ENCODE measurements at places on chromosomes 2 and 18.

- no peak for DNase-seq
Measured at GRCh38 chr2:40310303-40310702, 141.6 kb downstream of the SLC8A1 start.

GRCh38 chr2:95379371-95379831 is 23.1 kb upstream of the FAHD2A start:
- DNase-seq: no peak

GRCh38 chr2:73156539-73157124 is 43.9 kb upstream of the RAB11FIP5 start:
- no peak for DNase-seq

DNA sequence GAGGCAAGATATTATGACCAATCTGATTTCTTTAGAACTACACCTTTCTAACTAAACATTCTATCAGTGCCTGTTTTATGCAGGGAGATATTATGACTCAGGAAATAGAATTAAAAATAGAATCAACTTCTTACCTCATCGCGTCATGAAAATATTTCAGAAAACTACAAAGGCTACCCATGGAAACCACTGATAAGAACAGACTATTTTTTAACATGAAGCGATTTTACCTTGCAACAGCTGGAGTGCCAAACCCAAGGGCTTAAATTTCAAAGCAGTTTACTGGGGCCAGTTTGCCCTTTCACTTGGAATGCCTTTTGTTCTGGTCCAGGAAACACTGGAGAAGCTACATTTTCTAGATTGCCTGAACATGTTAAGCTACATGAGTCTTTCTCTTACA is 304.8 kb upstream of the CCDC68 start:
- no peak for DNase-seq

DNA sequence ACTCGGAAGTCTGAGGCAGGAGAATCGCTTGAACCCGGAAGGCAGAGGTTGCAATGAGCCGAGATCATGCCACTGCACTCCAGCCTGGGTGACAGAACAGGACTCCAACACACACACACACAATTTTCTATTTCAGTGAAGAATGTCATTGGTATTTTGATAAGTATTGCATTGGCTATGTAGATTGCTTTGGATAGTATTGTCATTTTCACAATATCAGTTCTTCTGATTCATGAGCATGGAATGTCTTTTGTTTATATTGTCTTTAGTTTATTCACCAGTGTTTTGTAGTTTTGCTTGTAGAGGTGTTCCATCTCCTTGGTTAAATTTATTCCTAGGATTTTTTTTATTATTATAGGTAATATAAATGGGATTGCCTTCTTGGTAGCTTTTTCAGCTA is 693.4 kb upstream of the SYT4 start:
- no peak for DNase-seq

DNA sequence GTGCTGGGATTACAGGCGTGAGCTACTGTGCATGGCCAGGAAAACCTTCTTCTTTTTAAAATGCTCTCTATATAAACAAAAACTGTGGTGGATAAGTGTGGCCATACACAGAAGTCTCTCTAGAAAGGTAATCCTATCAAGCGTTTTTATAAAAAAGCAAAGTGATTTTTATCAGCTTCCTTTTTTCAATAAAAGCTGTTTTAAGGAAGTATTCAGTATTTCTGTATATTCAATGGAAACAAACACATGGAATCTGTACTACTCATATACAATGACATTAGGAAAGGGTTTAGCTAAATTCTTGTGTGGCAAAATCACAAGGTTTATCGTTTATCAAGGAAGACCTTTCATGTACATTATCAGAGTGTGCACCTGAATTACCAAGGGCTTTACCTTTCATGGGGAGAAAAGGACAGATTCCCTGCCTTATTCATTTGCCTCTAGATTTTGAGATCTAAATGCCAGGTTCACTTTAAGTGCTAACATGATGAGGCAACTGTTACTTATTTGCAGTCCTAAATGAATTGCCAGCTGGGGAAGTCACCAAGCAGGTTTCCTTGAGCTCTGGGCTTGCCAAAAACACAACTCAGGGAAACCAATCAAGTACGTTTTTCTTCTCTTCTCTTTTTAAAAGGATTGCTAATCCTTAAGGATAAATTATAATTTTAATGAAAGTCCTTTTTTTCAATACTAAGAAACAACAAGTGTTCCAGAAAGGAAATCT is 70.8 kb downstream of the RTN4 start:
- no peak for DNase-seq

Data from activated B cell treated with CpG ODN at 0.5 μM for 24 hours (primary cell).